NCI-H2227 treated with DMSO at 0.1 percent for 48 hours (cell line): ENCODE measurements at places on chromosomes 3 and 15.

GRCh38 chr15:38149315-38149714 is 103.3 kb upstream of the SPRED1 start:
- no peak for DNase-seq

DNA sequence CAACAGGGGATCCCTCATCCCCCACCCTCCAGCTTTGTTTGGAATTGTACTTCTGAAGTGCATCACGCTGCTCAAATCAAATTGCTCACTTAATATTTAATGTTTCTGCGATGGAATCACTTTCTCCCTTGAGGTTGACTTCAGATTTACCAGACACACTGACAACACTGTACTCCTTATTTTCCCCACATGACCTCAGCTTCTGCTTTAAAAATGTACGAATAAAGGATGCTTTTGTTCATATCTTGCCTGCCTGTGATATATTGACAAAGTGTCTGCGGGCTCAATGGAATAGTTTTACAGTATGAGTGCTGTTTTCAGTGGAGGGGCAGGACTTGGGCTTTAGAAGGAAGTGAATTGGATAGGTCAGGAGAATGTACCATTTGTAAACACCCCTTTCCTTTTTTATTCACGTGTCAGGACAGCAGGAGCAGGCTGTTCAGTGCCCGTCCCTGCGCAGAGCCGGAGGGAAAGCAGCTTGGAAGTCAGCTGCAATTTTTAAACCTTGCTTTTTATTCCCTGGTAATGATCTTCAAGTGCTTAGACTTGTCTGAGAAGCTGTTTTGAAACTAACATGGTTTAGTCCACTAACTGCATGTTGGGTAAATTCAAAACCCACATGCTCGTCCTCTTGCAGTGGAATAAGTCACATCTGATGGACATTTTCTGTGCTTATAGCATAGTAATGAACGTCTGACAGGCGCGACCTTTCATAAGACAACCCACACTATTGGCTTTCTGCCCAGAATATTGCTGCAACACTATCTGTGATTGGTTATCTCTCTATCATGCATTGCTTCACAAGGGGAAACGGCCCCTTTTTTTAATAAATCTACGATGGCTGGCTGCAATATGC is 29.9 kb downstream of the MBNL1 start:
- DNase-seq, result peak; percentile 85

DNA sequence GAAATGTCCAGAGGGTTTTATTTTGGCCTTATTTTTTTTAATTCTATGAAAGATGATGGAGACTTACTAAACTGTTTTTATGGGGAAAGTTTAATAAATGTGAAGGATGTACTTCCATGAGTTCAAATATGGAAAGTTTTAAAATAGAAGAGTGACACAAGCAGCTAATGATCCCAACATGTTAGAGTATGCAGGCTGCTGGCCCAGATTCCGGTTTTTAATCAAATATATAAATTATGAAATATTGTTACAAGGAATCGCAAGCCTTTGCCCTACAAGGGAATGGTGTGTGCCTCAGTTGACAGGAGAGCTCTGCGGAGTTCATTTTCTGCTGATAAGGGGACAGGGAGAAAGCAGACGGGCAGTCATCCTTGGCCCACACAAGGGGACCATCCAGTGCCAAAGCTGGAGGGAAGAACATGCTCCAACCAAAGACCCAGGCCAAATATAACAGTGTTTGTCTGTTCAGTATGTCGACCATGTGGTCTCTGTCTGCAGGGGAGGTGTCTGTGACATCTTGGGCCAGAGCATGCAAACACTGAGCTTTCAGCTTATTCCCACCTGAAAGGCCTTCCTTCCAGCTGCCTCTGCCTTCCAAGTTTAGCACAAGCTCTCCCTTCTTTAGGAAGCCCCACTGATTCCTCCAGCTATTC is 69.8 kb downstream of the SSUH2 start:
- no peak for DNase-seq

DNA sequence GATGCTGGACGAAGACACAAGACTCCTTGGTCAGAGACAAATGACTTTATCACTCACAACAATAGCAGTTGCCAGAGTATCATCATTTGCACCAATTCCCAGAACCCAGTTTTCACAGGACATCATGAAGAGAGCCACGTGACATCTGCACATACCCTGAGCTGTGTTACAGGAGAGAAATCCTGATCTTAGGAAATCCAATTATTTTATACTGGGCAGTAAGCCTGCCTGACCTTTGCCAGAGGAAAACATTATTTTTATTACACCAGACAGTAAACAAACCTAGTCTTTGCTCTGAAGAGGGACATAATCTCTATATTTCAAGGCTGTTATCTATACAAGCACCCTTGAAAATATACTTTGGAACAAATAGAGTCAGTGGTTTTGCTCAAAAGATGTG is 77.4 kb downstream of the ZBBX start:
- no peak for DNase-seq

DNA sequence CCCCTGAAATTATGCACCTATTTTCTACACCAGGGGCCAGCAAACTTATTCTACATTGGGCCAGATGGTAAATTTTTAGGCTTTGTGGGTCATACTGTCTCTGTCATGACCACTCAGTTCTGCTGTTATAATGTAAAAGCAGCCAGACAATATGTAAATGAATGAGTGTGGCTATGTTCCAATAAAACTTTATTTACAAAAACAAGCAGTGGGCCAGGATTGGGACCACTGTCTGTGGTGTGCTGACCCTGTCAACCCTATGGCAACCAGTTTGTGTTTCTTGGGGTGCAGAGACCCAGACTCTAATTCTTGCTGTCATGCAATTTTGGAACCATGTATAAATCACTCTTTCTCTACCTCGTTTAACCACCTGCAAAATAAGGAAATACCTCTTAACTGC is 74.7 kb downstream of the LRIG1 start:
- DNase-seq, result no peak

DNA sequence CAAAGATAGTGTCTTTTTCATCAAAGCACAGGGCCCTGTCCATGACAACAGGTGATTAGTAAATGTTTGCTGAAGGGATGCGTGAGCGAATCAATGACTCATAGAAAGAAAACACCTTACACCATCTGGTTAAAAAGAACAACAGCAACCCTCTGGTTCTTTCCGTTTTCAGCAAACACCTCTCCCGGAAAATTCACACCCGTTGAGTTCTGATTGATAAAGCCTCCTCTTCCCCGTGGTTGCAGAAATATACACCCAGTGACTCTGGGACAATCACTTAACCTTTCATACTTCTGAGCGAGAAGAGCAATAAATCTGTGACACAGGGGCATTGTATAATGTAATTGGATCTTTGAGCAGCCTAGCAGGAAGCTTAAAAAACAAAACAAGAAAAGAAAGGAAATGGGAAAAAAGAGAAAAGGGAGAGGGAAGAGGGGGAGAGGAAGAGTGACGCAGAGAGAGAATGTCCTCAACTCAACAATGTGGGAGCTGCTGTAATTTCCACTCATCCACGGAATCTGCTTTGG is 37.6 kb downstream of the ADAMTS9 start:
- no peak for DNase-seq

DNA sequence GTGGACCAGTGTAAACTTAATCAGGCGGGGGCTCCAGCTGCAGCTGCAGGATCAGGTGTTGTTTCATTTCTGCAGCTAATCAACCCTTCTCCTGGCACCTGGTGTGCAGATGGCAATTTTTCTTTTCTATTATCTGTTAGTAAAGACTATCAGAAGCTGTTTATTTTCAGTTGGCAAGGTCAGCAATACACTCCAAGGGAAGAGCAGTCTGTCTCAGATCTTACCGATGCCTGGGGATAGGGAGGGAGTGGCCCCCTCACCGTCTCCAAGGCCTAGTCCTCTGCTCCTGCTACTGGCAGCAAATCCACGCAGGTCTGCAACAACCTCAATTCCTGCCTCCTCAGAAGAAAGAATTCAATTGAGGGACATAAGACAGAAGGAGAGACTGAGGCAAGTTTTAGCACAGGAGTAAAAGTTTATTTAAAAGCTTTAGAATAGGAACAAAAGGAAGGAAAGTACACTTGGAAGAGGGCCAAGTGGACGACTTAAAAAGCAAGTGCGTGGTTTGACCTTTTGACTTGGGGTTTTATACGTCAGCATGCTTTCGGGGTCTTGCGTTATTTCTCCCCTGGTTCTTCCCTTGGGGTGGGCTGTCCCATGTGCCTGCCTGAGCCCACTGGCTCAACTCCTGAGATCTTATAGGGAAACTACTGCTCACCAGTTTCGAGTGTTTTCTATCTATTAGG is 9.2 kb downstream of the CCRL2 start:
- no peak for DNase-seq
